ENCODE measurements at places on chromosomes 3 and 15. TPM values are rescaled to one million over a fixed set of nuclear protein-coding genes. Genes with fewer than 3 reads are reported as not detected.

- no peak for DNase-seq
Observed at GRCh38 chr3:143408771-143409170, 289.2 kb downstream of the CHST2 start.

DNA sequence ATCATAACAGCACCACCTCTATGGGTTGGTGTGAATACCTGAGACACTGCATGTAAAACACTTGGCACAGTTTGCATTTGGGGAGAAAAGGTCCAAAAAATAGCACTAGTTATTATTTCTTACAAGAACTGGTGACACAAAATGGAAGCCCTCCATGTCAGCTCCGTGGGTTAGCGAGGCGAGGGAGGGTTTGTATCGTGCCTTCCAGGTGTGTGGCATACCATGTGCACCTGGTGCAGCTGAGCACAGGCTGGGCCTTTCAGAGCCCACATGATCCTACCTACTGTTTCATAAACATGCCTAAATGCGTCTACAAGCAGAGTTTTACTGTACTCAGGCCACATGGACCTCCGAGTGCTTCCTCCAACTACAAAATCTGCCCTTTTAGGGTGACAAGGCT is 5.6 kb downstream of the CXCR6 start:
- DNase-seq, result no peak

DNA sequence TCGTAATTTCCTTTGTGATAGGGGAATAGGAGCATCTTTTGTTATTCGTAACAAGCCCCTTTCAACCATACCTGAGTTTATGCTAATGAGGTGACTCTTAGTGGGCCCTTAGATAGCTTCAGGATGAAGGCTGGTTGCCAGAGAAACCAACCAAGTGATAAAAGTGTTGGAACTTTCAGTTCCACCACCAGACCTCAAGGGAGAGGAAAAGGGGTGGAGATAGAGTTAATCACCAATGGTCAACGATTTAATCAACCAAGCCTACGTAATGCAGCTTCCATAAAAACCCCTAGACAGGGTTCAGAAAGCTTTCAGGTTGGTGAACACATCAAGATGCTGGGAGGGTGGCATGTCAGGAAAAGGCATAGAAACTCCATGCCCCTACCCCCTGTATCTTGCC is 33.0 kb downstream of the HERC1 start:
- no peak for DNase-seq

TRIM42 gene
- not detected for total RNA-seq

- no peak for DNase-seq
Observed at GRCh38 chr3:31573036-31573779, 40.5 kb downstream of the STT3B start.

DNA sequence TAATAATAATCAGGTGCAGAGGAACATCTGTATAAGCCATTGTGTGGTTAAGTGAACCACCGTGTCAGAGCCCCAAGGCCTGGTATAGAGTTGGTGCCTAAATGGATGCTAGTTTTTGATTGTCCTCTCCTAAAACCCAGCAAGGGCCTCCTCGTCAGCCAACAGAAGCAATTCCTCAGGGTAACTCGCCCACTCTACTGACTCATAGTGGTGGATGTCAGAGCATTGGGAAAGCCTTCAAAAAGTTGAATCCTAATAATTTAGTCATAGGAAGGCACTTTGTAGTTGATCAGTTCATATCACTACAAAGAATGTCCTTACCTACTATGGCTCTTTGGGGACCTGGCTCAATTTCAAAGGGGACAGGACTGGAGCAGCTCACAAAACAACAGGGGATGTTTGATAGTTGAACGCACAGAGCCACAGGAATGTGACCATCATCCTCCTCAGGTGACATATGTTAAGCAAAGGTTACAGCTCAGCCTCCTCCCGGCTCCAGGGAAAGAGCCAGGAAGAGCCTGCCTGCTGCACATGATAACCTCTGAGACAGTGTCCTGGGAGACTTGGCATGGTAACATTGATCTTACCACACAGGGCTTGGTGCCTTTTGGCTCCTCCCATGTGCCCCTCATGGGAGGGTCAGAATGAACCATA is 338.7 kb downstream of the CLSTN2 start:
- DNase-seq, result no peak

DNA sequence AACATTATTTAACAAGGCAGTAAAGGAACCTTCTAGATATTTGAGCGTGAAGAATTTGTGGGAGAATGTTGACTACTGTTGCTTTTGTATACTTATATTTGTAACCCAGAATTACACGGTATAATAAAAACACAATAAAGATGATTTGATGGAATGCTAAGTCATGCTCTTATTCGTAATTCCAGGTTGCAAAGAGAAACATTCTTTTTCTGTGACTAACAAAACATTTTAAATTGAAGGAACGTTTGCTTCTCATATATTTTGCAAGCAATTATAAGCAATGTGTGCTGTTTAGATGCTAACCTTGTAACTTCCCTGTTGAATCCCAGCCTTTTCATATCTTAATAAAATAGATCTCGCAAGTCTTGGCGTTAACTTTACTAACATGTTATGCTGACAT is 124.4 kb upstream of the CGNL1 start:
- DNase-seq, result no peak

Measured in activated naive CD8-positive, alpha-beta T cell treated with anti-CD3 and anti-CD28 coated beads for 36 hours (primary cell).